Stimulated activated CD8-positive, alpha-beta memory T cell treated with anti-CD3 and anti-CD28 coated beads, Interleukin-4, amount 100 ng/mL, for 48 hours (primary cell): ENCODE measurements at places on chromosomes 12 and 14.
A peak's percentile ranks its signal among the peaks of the same experiment; 100 is the strongest.

GRCh38 chr12:101174541-101174940 is 35.5 kb downstream of the SLC5A8 start:
- DNase-seq = no peak

GRCh38 chr12:11545484-11546330 is 103.8 kb upstream of the ETV6 start:
- peak; percentile 60 for DNase-seq

DNA sequence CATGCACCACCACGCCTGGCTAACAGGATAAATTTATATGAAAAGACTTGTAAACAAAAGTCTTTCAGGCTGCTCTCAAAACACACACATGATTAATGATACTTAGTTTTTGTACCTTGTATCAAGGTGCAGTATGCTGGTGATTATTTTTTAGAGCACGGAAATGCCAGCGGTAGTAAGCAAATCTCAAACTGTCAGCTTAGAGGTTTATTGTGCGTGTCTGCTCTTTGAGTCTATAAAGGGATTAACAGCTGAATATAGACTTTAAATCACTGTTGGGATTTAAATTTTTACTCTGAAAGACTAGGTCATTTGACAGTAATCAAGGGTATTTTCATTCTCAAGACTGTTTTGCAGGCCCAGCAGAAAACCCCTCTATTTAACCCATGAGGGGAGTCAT is 50.5 kb downstream of the PLEKHA5 start:
- DNase-seq = no peak

GRCh38 chr14:52458721-52459085 is 93.6 kb downstream of the TXNDC16 start:
- no peak for DNase-seq

- DNase-seq = peak; percentile 84
Measured at GRCh38 chr12:54220092-54220557, 31.3 kb upstream of the SMUG1 start.

GRCh38 chr12:27841392-27841882 is 61.4 kb upstream of the MANSC4 start:
- no peak for DNase-seq

DNA sequence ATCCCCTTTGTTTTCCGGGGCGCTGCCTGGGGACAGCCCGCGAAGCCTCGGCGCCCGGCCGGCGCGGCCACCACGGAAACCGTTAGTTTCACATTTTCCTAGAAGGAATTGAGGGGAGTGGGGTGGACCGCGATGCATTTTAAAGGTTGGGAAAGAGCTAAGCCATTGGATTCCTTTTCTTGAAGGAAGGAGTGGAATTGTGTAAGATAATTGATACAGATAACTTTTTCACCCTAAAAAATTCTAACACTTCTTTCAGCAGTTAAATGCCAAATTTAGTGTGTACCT is 137.1 kb downstream of the MON2 start:
- DNase-seq = no peak

- no peak for DNase-seq
Measured at GRCh38 chr14:85118274-85118673, 411.7 kb upstream of the FLRT2 start.

- DNase-seq = peak; percentile 63
Measured at GRCh38 chr12:116959845-116960514, 49.2 kb downstream of the FBXW8 start.

DNA sequence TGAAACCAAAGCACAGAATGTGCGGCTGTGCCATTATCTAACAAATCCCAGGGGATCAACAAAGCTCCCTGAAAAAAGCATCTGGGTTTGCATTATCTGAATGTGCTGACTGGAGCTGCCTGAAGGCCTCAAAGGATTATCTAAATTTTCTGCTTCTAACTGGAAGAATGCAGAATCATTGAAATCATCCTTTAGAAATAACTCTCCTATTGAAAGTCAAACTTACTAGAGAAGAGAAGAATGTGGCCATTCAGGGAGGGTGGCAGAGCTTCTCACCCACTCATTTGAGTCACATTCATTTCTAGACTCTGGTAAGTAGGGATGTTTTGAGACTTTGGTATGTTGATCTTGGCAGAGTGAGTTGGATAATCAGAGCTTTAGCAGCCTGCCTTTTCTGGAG is 220.6 kb upstream of the RGS6 start:
- no peak for DNase-seq

GRCh38 chr12:45540661-45541341 is 188.7 kb upstream of the ARID2 start:
- no peak for DNase-seq

DNA sequence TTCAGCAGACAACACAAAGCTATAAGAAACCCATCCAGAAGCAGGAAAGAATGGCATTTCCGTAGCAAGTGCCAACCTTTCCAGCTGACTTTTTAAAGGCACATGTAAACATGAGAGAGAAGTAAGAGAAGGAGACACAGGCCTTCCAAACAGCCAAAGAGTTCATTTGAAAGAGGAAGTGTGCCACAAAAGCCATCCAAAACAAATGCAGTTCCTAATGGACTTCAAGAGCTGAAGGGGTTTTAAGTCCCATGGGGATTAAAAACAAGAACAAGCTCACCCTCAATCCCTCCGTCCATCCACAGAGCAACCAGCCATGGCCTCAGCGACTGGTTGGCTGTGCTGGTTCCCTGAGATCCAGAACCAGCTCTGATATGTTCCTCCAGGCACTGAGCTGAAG is 4.5 kb upstream of the DPF3 start:
- no peak for DNase-seq

DNA sequence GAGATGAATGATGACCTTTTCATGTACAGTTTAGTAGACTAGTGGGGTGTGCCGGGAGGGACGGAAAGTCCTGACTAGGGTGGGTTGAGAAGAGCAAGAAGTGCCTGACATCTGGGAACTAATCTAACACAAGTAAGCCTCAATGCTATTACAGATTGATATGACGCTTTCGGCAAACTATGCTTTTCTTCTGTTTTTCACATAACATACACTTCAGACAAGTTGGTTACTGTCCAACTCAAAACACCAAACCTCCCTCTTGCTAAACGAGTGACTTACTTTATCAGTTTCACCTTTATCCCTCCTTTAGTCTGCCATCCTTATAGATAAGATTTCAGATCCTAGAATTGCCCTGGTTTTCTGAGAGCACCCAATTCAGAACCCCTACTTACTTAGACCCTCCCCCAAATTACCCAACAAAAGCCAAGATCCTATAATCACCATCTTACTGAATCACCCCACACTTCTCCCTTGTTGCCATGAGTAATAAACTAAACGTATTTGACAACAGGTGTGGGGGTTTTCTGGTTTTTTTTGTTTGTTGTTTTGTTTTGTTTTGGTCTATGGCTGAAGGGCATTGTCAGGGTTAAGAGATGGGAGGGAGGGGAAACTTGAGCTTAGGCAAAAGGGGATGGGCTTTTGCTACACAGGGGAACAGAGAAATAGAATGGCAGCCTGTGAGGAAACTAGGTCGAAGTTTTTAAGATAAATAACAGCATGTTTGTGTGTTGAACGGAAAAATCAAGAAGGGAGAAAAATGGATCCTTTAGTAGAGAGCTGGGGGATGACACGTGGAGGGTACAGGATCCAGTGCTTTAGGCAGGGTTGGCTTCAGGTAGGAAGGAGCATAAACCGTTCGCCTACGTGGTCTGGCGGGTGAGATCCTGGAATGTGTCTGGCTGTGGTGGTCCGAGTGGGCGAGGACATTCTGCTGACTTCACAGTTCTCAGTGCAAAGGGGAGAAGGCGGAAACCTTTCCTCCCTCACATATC is 6.1 kb upstream of the PSMA3 start:
- no peak for DNase-seq

DNA sequence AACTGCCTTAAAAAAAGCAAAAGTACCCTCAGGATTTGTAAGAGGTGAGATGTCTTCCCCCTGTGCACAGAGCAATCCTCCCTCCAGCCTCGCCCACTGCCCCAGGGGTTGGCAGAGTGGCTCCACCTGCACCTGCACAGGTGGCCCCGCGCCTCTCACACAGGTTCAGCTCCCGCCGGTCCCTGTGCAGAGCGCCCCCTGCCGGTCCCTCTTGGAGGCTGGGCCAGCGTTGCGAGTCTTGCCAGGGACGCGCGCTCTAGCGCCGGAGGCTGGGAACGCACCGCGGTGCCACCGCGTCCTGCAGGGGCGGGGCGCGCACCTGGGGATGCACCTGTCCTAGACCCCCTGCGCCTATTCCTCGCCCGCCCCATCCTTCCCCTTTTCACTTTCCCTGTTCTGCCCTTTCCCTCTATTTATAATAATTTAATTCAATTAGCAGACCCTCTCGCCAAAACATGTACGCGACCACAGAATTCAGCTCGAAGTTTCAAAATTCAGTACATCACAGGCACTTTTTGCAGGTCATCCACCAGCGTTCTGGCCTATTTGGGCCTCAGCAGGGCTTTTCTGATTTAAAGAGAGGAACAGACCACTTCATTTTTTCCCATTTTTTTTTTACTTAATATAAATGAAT is 618.6 kb downstream of the AACS start:
- peak; percentile 78 for DNase-seq

DNA sequence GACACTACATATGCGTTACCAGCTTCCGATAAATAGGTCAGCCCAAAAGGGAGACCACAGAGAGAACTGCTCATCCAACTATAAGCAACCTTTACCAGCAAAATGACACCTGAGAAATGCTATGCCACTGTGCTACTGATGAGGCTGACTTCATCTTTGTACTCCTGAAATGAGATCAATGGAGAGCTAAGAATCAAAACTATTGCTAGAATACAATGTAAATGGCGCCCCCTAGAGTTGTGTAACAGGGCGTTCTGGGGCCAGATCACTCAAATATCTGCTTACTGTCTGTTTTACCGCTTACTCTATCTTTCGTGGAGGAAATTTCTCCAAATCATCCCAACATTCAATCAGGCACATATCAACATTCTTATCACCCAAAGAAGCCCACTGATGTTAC is 4.6 kb downstream of the ZNF384 start:
- peak; percentile 57 for DNase-seq

DNA sequence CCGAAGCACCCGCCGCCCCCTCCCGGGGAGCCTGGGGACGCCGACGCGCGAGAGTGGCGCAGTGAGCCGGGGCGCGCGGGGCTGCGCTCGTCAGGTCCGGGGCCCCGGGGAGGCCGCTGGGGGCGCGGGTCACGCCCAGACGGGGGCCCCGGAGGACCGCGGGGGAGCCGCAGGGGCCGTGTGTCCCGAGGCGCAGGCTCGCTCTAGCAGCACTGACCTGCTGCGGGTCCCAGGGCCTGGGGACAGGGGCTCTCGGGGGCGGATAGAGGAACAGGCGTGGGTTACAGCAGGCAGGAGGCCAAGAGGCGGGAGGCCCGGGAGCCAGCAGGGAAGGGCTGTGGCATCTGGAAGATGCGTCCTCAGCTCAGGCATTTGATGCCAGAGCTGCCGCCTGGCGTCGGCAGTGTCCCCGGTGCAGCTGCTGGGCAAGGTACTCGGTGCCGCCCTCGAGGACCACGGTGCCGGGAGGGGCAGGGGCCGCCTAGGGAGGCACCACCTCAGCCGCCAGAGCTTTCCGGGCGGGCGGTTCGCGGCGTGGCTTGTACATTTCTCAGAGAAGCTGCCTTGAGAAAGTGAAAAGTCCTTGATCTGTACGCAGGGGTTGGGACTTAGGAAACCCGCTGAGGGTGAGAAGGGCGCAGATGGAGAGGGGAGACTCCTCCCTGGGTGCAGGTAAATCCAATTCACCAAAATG is 1.2 kb downstream of the WNT5B start:
- peak; percentile 39 for DNase-seq

GRCh38 chr12:38771871-38772270 is 133.5 kb downstream of the CPNE8 start:
- peak; percentile 28 for DNase-seq

DNA sequence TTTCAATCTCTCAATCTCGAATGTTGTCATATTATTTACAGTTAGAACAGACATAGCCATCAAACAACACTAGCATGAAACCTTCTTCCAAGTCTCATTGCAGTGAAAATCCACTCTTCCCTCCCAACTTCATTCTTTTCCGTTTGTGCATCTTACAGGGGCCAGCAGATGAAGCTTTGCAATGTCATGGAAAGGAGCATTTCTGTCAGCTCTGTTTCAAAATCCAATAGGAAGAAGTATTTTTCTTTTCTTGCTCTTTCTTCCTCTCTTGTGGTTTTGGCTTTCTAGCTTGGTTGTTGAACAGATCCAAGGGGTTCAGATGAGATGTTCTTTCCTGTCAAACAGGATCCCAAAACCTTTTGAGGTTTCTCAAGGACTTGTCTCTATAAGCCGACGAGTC is 416.6 kb downstream of the AEBP2 start:
- no peak for DNase-seq

DNA sequence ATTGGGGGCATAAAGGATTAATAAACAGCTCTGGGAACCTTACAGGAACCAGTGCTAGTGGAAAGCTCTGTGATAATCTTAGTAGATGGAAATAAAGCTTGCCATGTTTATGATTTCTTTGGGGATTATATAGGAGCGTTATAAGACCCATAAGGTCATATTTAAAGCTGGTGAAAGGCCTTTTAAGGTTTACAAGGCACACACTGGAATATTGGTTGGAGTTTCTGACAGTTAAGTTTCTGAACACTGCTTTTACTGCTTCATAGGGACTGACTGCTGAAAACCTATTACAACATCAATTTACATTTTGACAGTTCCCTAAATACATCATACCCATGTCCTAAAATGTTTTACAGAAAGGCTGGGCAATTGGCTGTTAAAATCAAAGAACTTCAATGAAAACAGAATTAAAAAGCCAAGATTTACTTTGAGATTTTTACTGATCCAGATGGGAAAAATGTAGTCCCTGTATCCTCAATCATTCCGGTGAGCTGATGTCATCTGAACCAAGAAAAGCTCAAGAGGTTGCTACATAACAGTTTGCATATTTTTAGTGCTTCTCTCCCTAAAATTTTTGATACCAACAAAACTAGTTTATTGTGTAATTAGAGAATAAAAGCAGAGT is 153.7 kb upstream of the IGF1 start:
- DNase-seq = no peak

DNA sequence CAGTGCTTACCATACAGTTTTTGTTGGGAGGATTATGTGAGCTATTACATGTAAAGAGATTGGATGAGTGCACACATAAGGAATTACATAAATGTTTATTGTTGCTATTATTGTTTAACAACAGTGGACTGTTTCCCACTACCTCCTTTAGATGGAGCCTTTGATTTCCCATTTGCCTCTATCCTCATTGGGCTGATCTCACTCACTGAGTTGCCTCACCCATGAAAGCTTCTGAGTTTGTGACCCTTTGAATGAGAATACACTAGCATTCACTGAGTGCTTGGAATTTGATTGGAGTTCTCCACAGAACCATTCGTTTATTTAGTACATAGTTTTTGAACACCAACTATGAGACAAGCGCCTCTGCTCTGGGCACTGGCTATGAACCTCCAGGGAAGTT is 121.0 kb downstream of the HELB start:
- no peak for DNase-seq

DNA sequence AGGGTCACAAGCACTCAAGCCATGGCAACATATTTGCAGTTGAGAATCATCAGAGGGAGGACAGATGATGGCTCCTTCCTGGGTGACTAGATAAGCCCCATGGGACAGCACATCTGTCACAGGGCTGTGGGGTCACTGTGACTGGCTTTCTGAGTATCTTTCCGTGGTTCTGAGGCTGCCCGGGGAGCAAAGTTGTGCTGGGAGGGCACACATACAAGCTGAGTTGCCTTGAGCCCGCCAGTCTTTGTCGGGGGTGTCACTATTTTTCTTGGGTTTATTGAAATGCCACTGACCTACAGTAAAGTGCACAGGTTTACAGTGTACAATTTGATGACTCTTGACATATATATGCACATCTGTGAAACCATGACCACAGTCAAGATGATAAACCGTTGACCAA is 17.2 kb upstream of the KIF26A start:
- no peak for DNase-seq

GRCh38 chr14:103594265-103594664 is 31.5 kb downstream of the COA8 start:
- DNase-seq = no peak

- DNase-seq = peak; percentile 72
Measured at GRCh38 chr12:96237465-96238077, 43.4 kb downstream of the ELK3 start.

- peak; percentile 41 for DNase-seq
Measured at GRCh38 chr12:121893961-121894460, 5.4 kb downstream of the PSMD9 start.
